ENCODE measurements at places on chromosomes 12 and 14. TPM values are rescaled to one million over a fixed set of nuclear protein-coding genes. Genes with fewer than 3 reads are reported as not detected.

GRCh38 chr12:42760550-42760949, 171.0 kb upstream of the PRICKLE1 start:
- no peak for DNase-seq

DNA sequence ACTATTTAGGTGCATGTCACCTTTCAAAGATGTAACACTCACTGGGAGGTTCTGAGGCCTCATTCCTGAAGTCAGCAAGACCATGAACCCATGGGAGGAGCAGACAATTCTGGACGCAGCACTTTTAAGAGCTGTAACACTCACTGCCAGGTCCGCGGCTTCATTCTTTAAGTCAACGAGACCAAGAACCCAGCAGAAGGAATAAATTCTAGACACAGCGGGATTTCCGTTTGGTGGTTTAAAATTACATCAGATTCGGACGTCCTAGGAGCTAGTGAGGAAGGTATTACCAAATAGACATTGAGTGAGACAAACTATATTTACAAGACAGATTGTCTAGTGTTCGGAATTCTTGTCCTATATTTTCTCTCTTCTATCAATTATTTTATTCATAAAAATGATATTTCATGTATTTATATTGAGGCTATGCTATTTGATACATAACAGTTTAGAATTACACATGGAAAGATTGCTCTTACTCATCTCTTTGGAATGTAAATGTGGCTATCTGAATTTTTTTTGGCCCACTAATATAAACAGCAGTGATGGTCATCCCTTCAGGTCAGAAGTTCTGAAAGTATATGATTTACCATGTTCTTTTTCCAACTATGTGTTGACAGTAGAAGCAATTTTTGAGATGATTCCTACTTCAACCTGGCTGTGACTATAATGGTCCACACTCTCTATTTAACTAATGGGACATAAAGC, 1973.0 kb upstream of the FLRT2 start:
- no peak for DNase-seq

DNA sequence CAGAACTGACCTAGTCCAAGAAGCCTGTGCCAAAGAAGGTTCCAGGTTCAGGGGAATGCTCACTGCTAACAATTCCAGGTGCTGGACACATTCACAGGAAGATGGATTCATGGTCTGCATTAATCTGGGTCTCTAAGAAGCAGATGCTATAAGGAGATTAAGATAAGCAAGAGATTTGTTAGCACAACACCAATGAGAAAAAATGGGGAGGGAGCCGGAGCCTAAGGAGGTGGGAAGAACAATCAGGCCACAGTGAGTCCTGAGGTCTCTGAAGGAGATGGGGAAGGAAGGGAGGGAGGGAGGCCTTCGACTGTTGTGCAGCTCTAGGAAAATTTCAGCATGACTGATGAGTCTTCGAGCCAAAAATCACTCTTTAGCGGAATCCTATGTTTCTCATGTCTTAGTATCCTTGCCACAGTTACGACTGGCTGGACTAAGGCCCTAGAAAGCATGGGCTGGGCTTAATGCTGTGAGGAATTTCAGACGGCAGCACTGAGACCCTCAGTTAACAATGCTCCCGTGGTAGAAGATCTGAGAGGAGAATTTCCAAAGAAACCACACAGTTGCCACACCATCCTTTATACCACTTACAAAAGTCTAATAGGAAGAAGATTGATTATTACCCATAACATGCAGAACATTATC, 31.5 kb upstream of the PTGDR start:
- no peak for DNase-seq

TAS2R42 gene
- total RNA-seq, result not detected
